ENCODE measurements at places on chromosomes 11 and 22.

DNA sequence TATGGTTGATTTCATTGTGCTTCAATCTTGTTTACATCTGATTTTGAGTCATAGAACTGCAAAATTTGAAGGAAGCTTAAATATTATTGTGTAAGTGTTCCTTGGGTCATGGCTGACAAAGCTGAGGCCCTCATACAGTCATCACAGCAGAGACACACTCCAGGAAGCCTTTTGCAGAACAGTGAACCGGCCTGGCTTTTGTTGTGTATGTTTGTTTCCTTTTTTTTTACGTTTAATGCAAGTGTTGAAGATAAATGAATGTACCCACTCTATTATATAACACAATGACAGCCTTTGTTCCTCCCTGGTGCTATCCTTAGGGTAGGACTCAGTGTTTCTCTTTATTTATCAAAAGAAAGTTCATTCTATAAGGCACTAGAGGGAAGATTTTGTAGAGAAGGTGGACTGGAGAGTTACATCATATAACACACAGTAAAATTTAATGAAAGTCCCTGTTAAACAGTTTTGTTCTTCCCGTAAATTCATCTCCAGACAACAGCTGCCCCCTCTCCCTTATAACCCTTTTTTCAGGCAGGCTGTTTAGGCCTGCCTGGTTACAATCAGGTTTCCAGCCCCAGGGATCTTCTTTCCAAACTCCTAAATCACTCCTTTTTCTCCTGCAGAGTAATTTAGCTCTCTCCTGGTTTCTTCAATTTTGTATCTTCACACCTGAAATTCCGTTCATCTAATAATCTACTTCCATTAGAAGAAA is 34.3 kb upstream of the CSTF3 start:
- no peak for DNase-seq
- H3K27me3 ChIP-seq, result no peaks in the 10 kb centered on the region
- H3K27ac ChIP-seq, result no peak overlapping the region
- no peak overlapping the region for H3K4me3 ChIP-seq
- H3K36me3 ChIP-seq, result no peaks in the 10 kb centered on the region

DNA sequence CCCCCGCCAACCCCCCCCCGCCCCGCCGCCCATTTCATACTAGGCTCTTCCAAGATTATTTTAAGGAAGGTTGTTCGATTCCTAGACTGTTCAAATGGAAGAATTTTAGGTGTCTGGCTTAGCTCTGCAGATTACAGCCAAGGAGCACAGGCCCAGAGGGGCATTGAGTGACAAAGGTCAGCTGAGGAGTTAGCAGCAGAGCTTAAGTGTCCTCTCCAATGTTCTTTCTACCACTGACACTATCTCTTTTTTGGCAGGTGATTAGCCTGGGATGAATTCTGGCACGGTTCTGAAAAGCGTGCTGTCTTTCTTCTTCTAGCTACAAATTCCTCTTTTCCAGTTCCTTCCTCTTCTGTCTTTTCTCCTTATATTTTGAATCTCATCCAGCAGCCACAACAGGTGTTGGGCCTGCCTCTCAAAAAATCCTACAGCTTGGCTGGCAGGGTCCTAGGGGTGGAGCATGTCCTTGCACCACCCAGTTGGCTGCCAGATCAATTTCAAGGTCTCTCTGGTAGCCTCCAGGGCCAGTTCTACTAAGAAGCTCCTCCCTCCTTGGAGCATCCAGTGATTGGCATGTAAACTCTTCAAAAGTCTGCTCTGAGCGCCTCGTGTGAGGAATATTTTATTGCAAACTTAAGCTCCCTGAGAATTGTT is 23.0 kb downstream of the KCNE3 start:
- H3K4me1 ChIP-seq, result no peaks in the 10 kb centered on the region
- H3K4me3 ChIP-seq, result no peak overlapping the region

GRCh38 chr11:83002053-83002452 is 69.6 kb downstream of the RAB30 start:
- no peaks in the 10 kb centered on the region for H3K27me3 ChIP-seq
- H3K27ac ChIP-seq, result no peak overlapping the region
- H3K4me1 ChIP-seq, result peaks cover 40% of the 10 kb centered on the region
- H3K4me3 ChIP-seq, result no peak overlapping the region
- DNase-seq, result no peak

GRCh38 chr11:60756307-60757032 is at the start of gene MS4A15:
Gene MS4A15, plus strand, starts transcription at chr11:60756867. Its CDS starts 6,867 bp downstream, at chr11:60763734.
- no peak within 1 kb of the TSS for H3K4me3 ChIP-seq
- peaks cover 30% of the 10 kb centered on the region for H3K27me3 ChIP-seq

GRCh38 chr11:80779905-80780605 is 1339.2 kb upstream of the TENM4 start:
- no peak for DNase-seq
- H3K4me1 ChIP-seq, result no peaks in the 10 kb centered on the region
- H3K27ac ChIP-seq, result no peak overlapping the region
- H3K27me3 ChIP-seq, result no peaks in the 10 kb centered on the region

- H3K27ac ChIP-seq, result no peak overlapping the region
- no peak overlapping the region for H3K4me3 ChIP-seq
- no peaks in the 10 kb centered on the region for H3K27me3 ChIP-seq
- no peaks in the 10 kb centered on the region for H3K4me1 ChIP-seq
Measured at GRCh38 chr22:47146941-47147340, 384.5 kb downstream of the TBC1D22A start.

GRCh38 chr22:33054001-33054675 is 4.0 kb downstream of the SYN3 start:
- H3K4me3 ChIP-seq, result no peak overlapping the region
- no peaks in the 10 kb centered on the region for H3K36me3 ChIP-seq
- H3K27me3 ChIP-seq, result peaks cover 64% of the 10 kb centered on the region
- DNase-seq, result no peak

GRCh38 chr22:36386351-36386899 is 1.3 kb downstream of the MYH9 start:
- DNase-seq, result peak; percentile 37
- H3K4me3 ChIP-seq, result peak overlapping the region; percentile 83
- H3K27ac ChIP-seq, result peak overlapping the region; percentile 96
- peaks cover 50% of the 10 kb centered on the region for H3K4me1 ChIP-seq
- H3K36me3 ChIP-seq, result peaks cover 48% of the 10 kb centered on the region

DNA sequence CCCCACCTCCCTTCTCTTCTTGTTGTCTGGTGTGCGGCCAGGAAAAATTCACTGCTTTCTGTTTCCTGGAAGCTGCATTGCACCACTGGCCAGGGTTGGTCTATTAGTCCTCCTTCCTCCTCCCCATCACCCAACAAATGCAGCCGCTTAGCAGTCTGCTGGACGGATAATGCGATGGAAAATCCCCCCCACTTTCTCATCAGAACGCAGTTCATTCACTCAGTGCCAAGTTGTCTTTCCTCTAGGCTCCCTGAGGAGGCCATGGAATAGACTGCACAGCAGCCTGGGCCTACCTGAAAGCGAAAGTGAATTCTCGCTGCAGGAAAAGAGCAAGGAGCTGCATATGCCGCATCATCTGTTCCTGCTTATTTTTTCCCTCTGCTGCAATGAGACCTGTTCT is 513.6 kb downstream of the METTL15 start:
- no peaks in the 10 kb centered on the region for H3K4me1 ChIP-seq
- no peaks in the 10 kb centered on the region for H3K27me3 ChIP-seq
- H3K36me3 ChIP-seq, result no peaks in the 10 kb centered on the region
- H3K4me3 ChIP-seq, result no peak overlapping the region
- no peak overlapping the region for H3K27ac ChIP-seq
- DNase-seq, result no peak

GRCh38 chr11:131642756-131643531 is 272.5 kb downstream of the NTM start:
- H3K4me3 ChIP-seq, result no peak overlapping the region
- H3K27me3 ChIP-seq, result no peaks in the 10 kb centered on the region
- H3K4me1 ChIP-seq, result no peaks in the 10 kb centered on the region
- no peak for DNase-seq

- H3K27me3 ChIP-seq, result peaks cover 22% of the 10 kb centered on the region
- H3K36me3 ChIP-seq, result peaks cover 18% of the 10 kb centered on the region
- H3K4me1 ChIP-seq, result peaks cover 30% of the 10 kb centered on the region
- H3K4me3 ChIP-seq, result peak overlapping the region; percentile 92
- peak; percentile 51 for DNase-seq
Measured at GRCh38 chr11:33773404-33773986, 825 bp downstream of the FBXO3 start.

- H3K27me3 ChIP-seq, result no peaks in the 10 kb centered on the region
- H3K36me3 ChIP-seq, result peaks cover 40% of the 10 kb centered on the region
- H3K4me1 ChIP-seq, result peaks cover 82% of the 10 kb centered on the region
- peak overlapping the region; percentile 20 for H3K4me3 ChIP-seq
- DNase-seq, result peak; percentile 20
Measured at GRCh38 chr11:3865388-3866193, 10.1 kb downstream of the STIM1 start.

GRCh38 chr11:103035791-103036434 is 56.0 kb downstream of the DCUN1D5 start:
- no peak overlapping the region for H3K4me3 ChIP-seq
- peak overlapping the region; percentile 81 for H3K27ac ChIP-seq
- peak; percentile 70 for DNase-seq
- peaks cover 9% of the 10 kb centered on the region for H3K4me1 ChIP-seq
- no peaks in the 10 kb centered on the region for H3K27me3 ChIP-seq

GRCh38 chr11:127451861-127452260 is 451.3 kb upstream of the KIRREL3 start:
- H3K27ac ChIP-seq, result no peak overlapping the region
- no peaks in the 10 kb centered on the region for H3K27me3 ChIP-seq
- H3K4me1 ChIP-seq, result no peaks in the 10 kb centered on the region
- H3K36me3 ChIP-seq, result no peaks in the 10 kb centered on the region

DNA sequence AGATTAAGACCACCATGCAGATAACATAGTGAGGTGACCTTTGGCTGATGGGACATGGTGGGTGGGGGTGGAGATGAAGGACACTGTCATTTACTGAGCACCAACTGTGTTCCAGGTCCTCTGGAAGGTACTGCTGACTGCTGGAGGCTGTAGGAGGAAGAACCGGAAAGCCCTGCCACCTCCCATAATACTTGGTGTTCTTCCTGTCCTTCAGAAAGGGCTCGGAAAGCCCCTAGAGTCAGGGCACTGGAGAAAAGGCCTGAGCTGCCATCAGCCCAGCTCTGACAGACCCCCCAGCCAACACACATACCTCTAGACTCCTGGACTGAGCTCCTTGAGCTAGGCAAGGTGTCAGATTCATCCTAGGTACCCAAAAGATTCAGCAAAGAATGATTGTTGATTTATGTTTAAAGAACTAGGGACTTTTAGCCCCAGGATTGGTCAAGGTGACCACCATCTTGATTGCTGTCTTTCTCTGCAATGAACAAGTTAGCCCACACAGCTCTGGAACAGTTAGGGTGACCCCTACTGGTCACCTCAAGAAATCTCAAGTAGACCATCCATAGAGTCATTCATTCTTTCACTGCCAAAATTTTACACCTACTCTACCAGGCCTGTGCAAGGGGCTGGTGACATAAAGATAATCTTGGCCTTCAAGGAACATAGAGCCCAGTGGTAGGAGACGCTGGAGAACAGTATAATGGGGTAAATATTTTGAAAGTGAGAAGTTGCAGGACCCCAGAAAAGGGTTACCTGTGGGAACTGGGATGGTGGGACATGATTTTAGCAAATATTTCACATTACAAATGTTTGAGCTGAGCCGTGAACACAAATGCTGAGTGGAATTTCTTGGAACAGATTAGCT is 39.4 kb downstream of the IRAG1 start:
- H3K36me3 ChIP-seq, result no peaks in the 10 kb centered on the region
- no peak overlapping the region for H3K27ac ChIP-seq
- H3K27me3 ChIP-seq, result no peaks in the 10 kb centered on the region
- peaks cover 22% of the 10 kb centered on the region for H3K4me1 ChIP-seq
- no peak overlapping the region for H3K4me3 ChIP-seq

GRCh38 chr11:118635237-118635591 is 27.8 kb downstream of the PHLDB1 start:
- no peaks in the 10 kb centered on the region for H3K36me3 ChIP-seq
- H3K27ac ChIP-seq, result no peak overlapping the region
- H3K4me3 ChIP-seq, result no peak overlapping the region
- H3K27me3 ChIP-seq, result no peaks in the 10 kb centered on the region
- no peak for DNase-seq
- H3K4me1 ChIP-seq, result peaks cover 2% of the 10 kb centered on the region

GRCh38 chr11:1733716-1734640 is 16.4 kb downstream of the IFITM10 start:
- H3K27me3 ChIP-seq, result peaks cover 32% of the 10 kb centered on the region
- H3K36me3 ChIP-seq, result no peaks in the 10 kb centered on the region
- peaks cover 22% of the 10 kb centered on the region for H3K4me1 ChIP-seq
- no peak overlapping the region for H3K4me3 ChIP-seq

- peak overlapping the region; percentile 60 for H3K27ac ChIP-seq
- H3K27me3 ChIP-seq, result no peaks in the 10 kb centered on the region
- no peak overlapping the region for H3K4me3 ChIP-seq
- H3K4me1 ChIP-seq, result peaks cover 69% of the 10 kb centered on the region
- H3K36me3 ChIP-seq, result peaks cover 11% of the 10 kb centered on the region
Measured at GRCh38 chr11:47518212-47518964, 34.5 kb downstream of the CELF1 start.

DNA sequence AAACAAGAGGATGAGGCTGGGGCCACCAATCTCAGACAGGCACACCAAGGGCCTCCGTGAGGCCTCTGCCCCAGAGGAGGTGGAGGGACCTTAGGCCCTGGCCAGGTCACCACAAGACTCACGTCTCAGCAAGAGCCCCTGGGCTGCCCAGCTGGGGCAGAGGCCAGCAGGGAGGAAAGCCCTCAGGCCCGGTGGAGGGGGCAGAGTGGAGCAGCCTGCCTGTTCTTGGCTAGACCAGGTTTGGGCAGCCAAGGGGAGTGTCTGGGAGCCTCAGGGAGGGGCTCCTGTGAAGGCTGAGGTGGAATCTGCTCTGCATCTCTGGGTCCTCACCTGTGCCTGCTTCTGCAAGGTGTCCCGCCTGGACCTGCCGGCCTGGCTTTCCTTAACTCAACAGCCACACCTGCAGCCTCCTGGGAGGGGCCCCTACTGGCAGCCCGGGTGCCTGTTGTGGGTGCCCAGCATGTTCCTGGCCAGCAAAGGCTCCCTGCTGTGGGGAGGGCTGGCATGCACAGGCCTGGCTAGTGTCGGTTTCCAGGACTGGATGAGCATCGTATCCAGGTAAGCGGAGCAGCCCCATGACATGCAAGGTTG is 11.9 kb downstream of the TTLL12 start:
- no peak for DNase-seq
- H3K4me1 ChIP-seq, result peaks cover 10% of the 10 kb centered on the region
- H3K27ac ChIP-seq, result no peak overlapping the region
- no peak overlapping the region for H3K4me3 ChIP-seq

GRCh38 chr11:43712676-43713075 is 32.1 kb downstream of the HSD17B12 start:
- DNase-seq, result no peak
- H3K4me1 ChIP-seq, result no peaks in the 10 kb centered on the region
- peaks cover 6% of the 10 kb centered on the region for H3K36me3 ChIP-seq
- no peak overlapping the region for H3K27ac ChIP-seq

GRCh38 chr11:19730373-19730772 is 17.7 kb downstream of the NAV2 start:
- H3K27ac ChIP-seq, result no peak overlapping the region
- H3K36me3 ChIP-seq, result no peaks in the 10 kb centered on the region
- DNase-seq, result no peak
- no peak overlapping the region for H3K4me3 ChIP-seq
- H3K27me3 ChIP-seq, result peaks cover 9% of the 10 kb centered on the region
- H3K4me1 ChIP-seq, result no peaks in the 10 kb centered on the region

DNA sequence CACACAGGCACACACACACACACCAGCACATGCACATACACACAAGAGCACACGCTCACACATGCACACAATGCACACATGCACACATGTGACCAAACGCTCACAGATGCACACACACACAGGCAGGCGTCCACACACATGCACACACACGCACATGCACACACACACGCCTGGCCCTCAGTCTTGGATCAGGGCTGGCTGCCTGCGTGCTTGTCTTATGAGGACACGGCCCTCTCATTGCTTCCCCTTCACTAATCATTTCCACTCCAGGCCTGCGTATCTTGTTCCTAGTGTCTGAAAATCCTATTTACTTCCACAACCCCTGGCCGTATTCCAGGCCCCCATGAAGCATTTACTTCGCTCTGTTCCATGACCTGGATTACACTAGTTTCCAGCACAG is 740.5 kb downstream of the BRD1 start:
- H3K27ac ChIP-seq, result no peak overlapping the region
- no peaks in the 10 kb centered on the region for H3K36me3 ChIP-seq
- no peak overlapping the region for H3K4me3 ChIP-seq
- H3K27me3 ChIP-seq, result no peaks in the 10 kb centered on the region
